NCI-H1092 (cell line): ENCODE measurements at places on chromosomes 12 and 14.

DNA sequence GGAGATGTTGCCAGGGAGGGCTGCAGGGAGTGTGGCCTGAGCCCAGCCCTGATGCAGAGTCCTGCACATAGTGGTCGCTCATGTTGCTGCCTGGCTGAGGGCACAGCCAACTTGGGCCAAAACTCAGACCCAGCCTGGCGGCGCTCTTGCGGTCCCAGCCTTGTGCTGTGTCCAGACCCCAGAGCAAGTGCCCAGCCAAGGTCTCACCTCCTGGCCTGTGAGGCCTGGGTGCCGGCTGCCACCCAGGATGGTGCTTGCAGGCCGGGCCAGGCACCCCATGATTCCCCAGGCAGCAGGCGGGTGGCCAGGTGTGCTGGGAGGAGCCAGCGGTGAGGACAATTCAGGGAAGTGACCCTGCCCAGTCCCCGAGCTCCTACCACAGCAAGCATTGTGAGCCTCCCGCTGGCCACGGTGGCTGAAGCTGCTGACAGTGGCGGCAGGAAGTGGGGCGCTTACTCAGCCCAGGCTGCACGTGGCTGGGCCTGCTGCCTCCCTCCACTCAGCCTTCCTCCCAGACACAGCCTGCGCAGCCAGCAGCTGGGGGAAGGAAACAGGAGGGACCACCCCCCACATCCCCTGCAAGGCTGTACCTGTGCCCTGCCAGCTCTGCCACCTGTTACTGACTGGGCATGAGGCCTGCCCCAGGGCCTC lies 17.7 kb upstream of the PGF start:
- DNase-seq, result no peak

- peak; percentile 41 for DNase-seq
Observed at GRCh38 chr12:8697120-8697475, 693 bp upstream of the RIMKLB start.

DNA sequence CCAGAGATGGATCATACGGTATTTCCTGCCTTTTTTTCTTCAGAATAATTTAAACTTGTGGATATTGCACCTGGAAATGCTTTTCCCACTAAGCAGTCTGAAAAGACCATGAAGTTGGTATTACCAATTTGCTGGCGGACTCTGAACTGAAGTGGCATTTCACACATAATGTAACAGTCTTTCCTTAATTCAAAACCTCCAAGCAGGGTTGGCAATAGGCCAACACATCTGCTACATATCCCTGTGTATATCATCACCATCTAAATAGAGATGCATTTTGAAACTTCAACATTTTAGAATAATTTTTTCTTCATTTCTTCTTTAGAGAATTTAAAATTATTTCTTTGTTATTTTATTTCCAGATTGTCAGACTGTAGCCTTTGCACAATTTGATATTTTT lies 100.5 kb downstream of the TSPAN8 start:
- no peak for DNase-seq

- no peak for DNase-seq
Observed at GRCh38 chr12:122849352-122850047, 14.2 kb downstream of the HIP1R start.

GRCh38 chr12:109946505-109946904 lies 46.4 kb downstream of the TCHP start:
- no peak for DNase-seq

DNA sequence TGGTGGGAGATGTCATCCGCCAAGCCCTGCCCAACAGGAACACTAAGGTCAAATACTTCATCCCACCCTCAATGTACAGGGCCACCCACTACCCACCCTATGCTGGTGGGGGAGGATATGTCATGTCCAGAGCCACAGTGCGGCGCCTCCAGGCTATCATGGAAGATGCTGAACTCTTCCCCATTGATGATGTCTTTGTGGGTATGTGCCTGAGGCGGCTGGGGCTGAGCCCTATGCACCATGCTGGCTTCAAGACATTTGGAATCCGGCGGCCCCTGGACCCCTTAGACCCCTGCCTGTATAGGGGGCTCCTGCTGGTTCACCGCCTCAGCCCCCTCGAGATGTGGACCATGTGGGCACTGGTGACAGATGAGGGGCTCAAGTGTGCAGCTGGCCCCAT lies 3.5 kb downstream of the B3GNT4 start:
- DNase-seq, result no peak

- DNase-seq, result no peak
Observed at GRCh38 chr14:93095742-93096510, 19.8 kb downstream of the ITPK1 start.

GRCh38 chr14:74525361-74525851 lies 31.8 kb downstream of the ISCA2 start:
- DNase-seq, result no peak

DNA sequence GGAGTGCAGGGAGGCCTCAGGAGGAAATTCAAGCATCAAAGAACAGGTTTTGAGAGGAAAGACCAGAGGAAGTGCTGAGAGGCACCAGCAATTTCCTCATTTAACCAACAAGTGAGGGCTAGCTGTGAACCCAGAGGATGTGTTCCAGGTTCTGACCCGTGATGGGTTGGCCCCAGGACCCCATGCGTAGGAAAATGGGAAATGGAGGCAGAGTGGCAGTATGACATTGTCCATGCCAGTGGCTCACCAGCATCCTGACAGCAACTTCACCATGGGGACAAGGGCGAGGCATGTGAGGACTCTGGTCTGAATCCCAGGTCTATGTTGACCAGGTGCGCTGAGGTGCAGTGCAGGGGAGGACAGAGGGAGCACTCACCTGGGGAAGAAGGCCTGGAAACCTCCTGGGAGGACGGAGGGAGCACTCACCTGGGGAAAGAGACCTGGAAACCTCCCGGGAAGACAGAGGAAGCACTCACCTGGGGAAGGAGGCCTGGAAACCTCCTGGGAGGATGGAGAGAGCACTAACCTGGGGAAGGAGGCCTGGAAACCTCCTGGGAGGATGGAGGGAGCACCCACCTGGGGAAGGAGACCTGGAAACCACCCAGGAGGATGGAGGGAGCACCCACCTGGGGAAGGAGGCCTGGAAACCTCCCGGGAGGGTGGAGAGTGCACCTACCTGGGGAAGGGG lies 6.7 kb upstream of the CACNA2D4 start:
- no peak for DNase-seq

GRCh38 chr14:90808759-90809529 lies 7.3 kb downstream of the TTC7B start:
- DNase-seq, result no peak

DNA sequence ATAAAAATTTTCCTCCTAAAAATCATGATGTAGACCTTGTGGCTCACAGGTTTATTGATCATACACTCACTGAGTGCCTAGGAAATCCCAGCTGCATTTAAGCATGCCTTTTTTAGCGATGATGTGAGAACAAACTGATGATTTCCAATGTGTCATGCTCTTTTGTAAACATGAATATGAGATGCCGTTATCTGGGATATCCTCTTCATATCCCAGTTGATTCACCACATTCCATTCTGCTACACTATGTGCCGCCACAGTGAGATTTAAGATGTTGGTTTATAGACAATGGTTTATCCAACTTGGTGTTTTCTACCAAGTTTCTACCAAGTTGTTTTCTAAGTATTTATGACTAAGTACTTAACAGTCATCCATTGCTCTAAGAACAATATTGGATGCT lies 5.2 kb downstream of the OR4E1 start:
- no peak for DNase-seq

DNA sequence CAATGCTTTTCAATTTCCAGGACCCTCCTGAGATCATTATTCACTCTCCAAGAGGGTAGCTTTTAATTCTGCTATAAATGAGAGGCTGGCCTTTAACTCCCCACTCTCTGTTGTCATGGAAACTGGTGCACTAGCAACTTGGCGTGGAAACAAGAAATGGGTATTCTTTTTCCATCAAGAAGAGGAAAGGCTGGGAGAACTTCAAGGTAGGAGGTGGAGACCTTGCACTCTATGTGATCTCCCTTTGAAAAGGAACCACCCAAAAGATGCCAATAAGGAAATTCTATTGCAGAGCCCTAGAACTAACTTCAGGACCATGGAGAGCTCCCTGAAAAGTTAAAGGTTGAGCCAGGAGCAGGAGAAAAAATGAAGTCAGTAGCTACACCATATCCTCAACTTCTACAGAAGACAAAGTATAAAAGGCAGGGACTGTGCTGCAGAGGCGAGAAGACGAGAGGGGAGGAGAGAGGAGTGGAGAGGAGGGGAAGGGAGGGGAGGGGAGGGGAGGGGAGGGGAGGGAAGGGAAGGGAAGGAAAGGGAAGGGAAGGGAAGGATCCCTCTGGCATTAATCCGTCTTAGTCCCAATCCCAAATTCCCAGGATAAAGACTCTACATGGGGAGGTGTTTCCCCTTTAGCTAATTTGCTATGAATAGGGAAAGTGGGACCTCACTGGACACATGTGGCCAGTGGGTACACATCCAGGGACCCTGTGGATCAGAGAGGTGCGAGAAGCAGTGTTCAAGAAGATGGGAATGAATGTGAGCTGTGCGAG lies 46.7 kb upstream of the FICD start:
- no peak for DNase-seq

GRCh38 chr12:98296462-98297079 lies 218.8 kb upstream of the TMPO start:
- no peak for DNase-seq

DNA sequence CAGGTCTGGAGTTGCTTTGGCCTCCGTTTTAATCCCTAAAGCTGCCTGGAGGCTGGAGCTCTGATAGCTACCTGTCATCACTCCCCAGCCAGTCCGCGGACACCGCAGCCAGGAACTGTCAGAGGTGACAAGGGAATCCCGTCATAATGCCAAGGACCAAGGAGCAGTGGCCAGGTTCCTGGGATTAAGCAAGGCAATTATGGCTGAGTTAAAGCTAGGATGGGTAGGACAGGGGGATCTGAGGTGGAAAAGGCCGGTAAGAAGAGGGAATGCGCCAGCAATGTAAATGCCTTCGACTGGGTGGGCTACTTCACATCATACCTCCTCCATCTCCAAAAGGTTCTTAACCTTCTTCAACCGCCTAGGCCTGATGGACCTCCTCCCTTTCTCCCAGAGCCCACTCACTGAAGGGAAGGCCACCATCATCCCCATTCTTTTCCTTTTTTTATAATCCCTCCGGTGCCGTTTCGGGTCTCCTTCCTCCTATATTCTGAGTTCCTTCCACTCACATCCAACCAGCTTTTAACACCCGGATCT lies 1.9 kb downstream of the PPP1R3E start:
- no peak for DNase-seq

- DNase-seq, result no peak
Observed at GRCh38 chr14:67517083-67517482, 16.0 kb upstream of the PLEKHH1 start.

DNA sequence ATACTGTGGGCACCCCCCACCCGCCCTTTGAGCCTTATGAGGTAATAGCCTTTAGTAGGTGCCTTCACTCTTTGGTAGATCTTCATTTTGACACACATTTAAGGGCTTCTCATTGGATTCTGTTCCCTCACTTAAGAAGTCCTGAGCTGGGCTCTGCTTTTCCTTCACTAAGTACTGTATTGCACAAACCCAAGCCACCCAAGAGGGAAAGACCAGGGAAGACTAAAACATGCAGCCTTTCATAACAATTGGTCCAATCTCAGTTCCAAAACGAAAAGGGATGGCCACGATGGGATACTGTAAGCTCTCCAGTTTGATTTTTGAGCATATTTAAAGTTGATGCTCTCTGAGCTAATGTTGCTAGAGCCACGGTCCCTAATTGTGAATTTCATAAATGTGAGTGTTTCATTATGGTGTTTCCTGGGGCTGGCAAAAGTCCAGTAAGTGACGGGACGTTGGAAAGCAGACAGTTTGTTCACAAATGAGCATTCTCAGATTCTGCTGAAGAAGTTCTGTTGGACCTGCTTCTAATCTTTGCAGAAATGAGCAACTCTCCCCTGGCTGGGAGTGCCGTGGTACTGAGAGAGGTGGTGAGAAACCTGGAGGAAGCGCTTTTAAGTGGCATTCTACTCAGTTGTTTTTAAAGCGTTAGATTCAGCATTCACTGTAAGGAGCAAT lies 9.4 kb downstream of the SSPN start:
- no peak for DNase-seq

DNA sequence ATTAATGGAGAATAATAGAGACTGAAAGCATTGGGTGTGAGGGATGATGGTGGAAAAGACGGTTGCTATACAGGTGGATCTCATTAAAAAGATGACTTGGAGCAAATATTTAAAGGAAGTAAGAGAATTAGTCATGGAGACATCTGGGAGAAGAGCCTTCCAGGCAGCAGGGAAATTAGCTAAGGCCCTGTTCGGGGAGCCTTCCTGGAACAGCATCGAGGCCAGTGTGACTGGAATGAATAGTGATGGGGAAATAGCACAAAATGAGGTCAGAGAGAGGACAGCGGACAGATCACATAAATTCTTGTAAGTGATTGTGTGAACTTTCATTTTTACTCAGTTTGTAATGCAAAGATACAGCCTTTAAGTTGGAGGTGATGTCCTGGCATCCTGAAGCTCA lies 842.3 kb downstream of the SLC6A15 start:
- no peak for DNase-seq

DNA sequence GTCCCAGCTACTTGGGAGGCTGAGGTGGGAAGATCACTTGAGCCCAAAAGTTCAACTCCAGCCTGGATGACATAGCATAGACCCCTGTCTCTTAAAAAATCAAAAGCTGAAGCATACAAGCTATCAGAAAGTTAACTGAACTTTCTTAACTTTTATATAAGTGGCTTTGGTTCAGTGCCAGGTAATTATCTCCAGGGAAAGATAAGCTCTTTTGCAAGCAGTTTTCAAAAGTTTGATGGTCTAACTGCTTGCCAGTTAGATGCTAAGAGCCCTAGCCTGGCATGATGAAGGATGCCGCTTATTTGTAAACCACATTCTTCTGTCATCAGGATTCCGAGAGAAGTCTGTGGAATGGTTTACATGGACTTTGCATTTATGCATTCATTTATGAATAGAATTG lies 409.1 kb downstream of the AEBP2 start:
- no peak for DNase-seq

- no peak for DNase-seq
Observed at GRCh38 chr12:52655720-52656124, 3.7 kb upstream of the KRT2 start.

DNA sequence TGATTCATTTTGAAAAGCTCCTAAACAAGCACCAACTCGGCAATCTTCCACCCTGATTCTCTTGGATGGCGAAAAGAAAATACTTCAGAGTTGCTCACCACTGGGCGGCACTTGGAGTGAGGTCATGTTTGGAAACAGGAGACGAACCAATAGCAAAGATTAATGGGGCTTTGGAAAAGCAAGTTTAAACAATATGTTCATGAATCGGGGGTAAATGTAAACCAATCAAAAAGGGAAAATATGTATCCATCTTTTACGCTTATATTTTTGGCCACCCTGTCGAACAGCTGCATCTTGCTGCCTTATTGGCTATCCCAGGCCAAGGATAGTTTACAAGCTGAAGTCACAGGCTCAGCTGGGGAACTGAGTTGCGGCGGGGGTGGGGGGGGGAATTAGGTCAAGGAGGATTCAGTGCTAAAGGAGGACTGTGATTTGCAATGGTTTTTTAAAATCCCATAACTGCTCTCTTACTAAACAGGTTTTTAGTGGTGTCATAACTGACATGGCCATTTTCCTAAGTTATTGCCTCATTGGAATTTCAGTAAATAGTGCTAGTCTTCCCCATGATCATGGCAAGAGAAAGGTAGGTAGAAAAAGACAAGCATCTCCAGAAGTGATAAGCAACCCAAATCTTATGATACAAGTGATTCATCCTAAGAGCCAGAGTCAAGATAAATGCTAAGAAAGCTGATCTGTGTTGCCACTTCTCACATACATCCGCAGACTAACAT lies 210.6 kb downstream of the PHLDA1 start:
- no peak for DNase-seq
